ENCODE measurements at places on chromosomes 4 and X. TPM values are rescaled to one million over a fixed set of nuclear protein-coding genes. Genes with fewer than 3 reads are reported as not detected.

DNA sequence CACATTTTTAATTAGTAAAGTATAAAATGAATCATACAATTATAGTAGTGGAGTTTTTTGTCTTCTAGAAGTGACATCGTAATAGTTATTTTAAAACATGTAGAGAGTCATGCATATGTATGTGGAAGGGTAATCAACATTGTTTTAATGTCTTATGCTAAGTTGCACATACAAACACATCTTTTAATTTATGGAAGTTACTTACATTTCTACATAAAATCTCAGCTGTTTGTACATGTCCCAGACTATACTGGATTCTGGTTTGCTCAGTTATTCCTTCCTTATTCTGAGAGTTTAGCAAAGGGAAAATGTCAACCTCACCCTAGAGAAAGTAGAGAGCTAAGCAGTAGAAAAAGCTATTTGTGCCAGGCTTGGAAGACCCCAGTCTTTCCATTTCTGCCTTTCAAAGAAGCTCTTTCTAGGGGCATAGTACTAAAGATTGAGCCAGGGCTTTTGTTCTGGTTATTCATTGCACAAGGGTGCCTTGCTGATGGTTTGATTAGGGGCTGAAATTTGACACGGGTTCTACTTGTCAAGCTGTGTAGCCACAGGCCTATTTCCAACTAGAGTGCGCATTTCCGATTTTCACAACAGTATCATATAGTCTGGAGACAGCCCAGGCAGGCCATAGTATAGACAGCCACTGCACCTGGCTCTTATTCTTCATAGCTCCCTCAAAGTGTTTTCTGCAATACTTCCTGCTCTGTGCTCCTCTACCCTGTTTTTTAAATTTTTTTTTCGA is 106.3 kb downstream of the RPA4 start:
- no peak for DNase-seq

GRCh38 chr4:85152480-85152879 is 186.0 kb upstream of the WDFY3 start:
- DNase-seq, result no peak

DNA sequence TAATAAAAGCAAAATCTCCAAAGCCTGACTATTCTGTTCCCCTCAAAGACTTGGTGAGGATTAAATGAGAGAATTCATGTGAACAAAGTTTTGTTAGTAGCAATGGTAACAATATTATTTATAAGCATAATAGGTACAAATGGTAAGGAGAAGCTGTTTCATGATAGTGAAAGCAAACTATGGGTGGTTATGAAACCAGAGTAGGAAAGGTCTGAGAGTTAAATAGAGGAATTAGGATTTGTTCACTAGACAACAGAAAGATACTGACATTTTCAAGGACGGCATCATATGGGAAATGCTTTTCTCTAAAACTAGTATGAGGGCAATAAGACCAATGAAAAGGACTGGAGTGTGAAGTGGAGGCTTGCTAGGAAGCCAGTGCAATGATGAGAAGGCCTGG is 128.6 kb upstream of the FTHL17 start:
- no peak for DNase-seq

GRCh38 chr4:89797117-89797516 is 39.8 kb downstream of the SNCA start:
- DNase-seq, result no peak

DNA sequence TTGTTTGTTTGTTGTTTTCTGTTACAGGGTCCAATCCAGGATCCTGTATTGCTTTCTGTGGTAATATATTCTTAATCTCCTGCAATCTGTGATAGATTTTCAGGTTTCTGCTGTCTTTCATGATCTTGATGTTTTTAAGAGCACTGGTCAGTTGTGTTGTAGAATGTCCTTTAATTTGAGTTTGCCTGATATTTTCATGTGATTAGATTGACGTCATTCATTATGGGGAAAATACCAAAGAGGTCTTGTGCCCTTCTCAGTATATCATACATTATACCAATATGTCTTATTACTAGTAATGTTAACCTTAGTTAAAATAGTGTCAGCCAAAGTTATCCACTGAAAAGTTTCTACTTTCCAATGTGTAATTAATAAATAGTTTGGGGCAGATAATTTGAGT is 929.3 kb downstream of the PCDH19 start:
- DNase-seq, result no peak

GRCh38 chr4:122163767-122164166 is 11.6 kb downstream of the BLTP1 start:
- DNase-seq, result no peak

GRCh38 chrX:42988700-42989099 is 210.7 kb upstream of the PPP1R2C start:
- no peak for DNase-seq

- DNase-seq, result no peak
Observed at GRCh38 chrX:9357518-9358114, 107.2 kb upstream of the TBL1X start.

GRCh38 chr4:150664935-150665334 is 83.0 kb downstream of the MAB21L2 start:
- no peak for DNase-seq

GRCh38 chr4:54645830-54646229 is 11.9 kb upstream of the KIT start:
- DNase-seq, result no peak

GRCh38 chrX:68935362-68935761 is 106.5 kb downstream of the EFNB1 start:
- DNase-seq, result no peak

GRCh38 chr4:42344749-42345148 is 52.5 kb upstream of the SHISA3 start:
- DNase-seq, result no peak

GRIA3 gene
- not detected for total RNA-seq

NHSL2 gene
- total RNA-seq, result 0.31 TPM

CSN1S1 gene
- not detected for total RNA-seq

CC2D2A gene
- total RNA-seq, result not detected

DUX4 gene
- total RNA-seq, result not detected

All from activated naive CD8-positive, alpha-beta T cell treated with anti-CD3 and anti-CD28 coated beads for 36 hours (primary cell).